Tibial nerve (tissue), 4 donors: ENCODE measurements at places on chromosomes 2 and 18. TPM values are rescaled to one million over a fixed set of nuclear protein-coding genes. Genes with fewer than 3 reads are reported as not detected.

DNA sequence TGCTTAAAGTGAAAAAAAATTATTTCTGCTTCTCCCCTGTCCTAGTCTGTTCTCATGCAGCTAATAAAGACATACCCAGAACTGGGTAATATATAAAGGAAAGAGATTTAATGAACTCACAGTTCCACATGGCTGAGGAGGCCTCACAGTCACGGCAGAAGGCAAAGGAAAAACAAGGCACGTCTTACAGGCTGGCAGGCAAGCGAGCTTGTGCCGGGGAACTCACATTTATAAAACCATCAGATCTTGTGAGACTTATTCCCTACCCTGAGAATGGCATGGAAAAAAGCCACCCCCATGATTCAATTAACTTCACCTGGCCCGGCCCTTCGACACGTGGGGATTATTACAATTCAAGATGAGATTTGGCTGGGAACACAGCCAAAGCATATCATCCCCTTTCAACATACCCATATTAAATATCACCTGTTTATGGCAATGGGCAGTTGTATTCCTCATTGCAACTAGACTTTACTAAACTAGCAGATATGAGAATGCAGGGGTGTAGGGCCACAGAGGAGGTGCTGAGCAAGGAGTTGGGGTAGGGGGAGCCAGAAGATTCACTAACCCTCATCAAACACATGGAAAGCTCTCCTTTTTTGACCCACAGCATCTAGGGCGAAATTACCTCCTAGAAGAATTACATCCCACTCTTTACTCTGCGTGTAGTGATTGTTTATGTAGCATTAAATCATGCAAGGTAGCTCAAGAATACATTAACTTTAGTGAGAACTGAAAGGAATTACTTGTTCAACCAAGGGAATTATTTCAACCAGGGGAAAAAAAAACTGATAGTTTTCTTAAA is 183.3 kb upstream of the DOK6 start:
- H3K36me3 ChIP-seq: no peaks in the 10 kb centered on the region
- no peak overlapping the region for H3K4me3 ChIP-seq
- no peaks in the 10 kb centered on the region for H3K27me3 ChIP-seq
- no peaks in the 10 kb centered on the region for H3K4me1 ChIP-seq

GRCh38 chr2:225468131-225468530 is 68.6 kb downstream of the NYAP2 start:
- H3K27ac ChIP-seq: no peak overlapping the region
- no peaks in the 10 kb centered on the region for H3K27me3 ChIP-seq
- no peaks in the 10 kb centered on the region for H3K36me3 ChIP-seq
- no peak overlapping the region for H3K4me3 ChIP-seq

DNA sequence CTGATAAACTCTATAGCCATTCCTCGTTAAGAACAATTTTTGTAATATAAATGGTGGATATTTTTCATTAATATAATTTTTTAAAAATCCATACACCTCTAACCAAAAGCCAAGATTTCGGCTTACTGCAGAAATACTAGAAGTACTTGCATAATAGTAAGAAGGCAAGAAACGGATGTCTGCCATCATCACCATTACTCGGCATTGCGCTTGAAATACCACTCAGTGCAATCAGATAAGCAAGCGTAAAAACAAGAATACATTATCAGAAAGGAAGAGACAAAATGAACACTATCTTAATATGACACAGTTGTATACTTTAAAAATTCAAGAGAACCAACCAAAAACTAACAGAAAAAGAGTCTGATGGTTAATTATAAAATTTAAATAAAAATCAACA is 15.2 kb upstream of the BOLA3 start:
- no peak for DNase-seq
- H3K27ac ChIP-seq: no peak overlapping the region
- H3K4me1 ChIP-seq: no peaks in the 10 kb centered on the region
- H3K4me3 ChIP-seq: no peak overlapping the region

Gene ANTXR1
- 53.7 TPM for total RNA-seq

Gene B3GNT2
- total RNA-seq: 27.3 TPM
